ENCODE measurements at places on chromosomes 5 and 9. TPM values are rescaled to one million over a fixed set of nuclear protein-coding genes. Genes with fewer than 3 reads are reported as not detected.

DNA sequence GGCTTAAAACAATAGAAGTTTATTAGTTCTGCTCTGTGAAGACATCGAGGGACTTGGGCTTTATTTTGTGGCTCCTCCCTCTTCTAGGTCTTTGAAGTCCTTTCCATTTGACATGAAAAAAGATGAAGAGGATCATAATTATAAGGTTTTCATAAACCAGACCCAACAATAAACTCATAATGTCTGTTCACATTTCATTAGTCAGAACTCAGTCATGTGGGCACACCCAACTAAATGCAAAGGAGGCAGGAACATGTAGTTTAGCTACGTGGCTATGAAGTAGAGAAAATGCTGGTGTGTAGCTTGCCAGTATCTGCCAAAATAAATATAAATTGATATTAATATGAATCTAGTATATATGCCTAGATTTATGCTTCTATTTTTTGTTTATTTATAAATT lies 393.9 kb upstream of the C9orf72 start:
- no peak for DNase-seq

DNA sequence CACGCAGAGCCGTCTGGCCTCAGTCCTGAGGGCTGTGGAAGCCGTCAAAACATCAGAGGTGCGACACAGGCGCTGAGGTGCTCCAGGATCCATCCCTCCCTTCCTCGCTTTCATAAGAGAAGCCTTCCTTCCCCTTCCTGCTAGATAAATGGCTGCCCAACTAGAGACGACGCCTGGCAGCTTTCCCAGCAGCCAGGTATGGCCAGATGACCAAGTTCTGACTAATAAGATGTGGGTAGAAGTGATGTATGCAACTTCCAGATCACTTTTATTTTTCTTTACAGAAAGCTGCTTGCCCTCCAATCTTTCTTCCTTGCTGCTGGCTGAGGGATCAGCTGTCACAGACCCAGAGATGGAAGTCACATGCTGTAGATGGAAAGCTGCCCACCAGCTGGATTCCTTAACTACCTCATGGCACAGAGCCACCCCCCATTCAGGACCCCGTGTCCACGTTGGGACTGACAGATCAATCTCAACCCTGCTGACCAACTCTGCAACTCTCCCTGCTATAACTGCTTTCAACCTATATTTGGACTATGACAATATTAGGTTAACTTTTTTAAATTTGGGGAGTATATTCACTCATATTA lies 8.8 kb downstream of the MAPK9 start:
- no peak for DNase-seq

DNA sequence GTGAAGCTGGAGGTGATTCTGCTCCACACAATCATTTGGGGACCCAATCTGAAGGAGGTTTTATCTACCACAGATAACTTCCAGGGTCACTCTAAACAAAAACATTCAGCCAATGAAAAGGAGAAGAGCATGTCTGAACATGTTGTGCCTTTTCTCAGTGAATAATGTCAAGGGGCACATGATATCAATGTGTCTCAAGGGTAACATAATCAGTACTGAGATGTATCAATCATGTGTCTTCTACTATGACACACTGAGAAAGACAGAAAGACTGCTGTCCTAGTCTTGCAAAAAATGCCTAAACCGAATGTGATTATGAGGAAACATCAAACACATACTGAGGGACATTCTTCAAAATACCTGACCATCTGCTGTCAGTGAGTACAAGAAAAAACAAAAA lies 25.4 kb upstream of the RASA1 start:
- DNase-seq, result no peak

Gene CBY3
- total RNA-seq, result not detected

Measured in activated naive CD4-positive, alpha-beta T cell treated with anti-CD3 and anti-CD28 coated beads, Interleukin-2, amount 50 U/mL, for 72 hours (primary cell).